Motor neuron (in vitro differentiated cells): ENCODE measurements at places on chromosomes 5 and 9. TPM values are rescaled to one million over a fixed set of nuclear protein-coding genes. Genes with fewer than 3 reads are reported as not detected.

The AGXT2 gene
- total RNA-seq, result not detected in 2 replicates

The RGMB gene
- 4.1 and 4.2 TPM in 2 replicates for total RNA-seq

The FAM120AOS gene
- 29.4 and 33.7 TPM in 2 replicates for total RNA-seq

The CFAP157 gene
- 1.2 and 1.5 TPM in 2 replicates for total RNA-seq

The MARVELD2 gene
- 0.05 and 0.38 TPM in 2 replicates for total RNA-seq

The NTMT1 gene
- 24.3 and 36.6 TPM in 2 replicates for total RNA-seq

The BTNL9 gene
- 2.6 and 3.7 TPM in 2 replicates for total RNA-seq

The DMRT2 gene
- total RNA-seq, result 0.20 and 0.27 TPM in 2 replicates

The OR13C4 gene
- not detected in 2 replicates for total RNA-seq

The ZNF346 gene
- 25.7 and 29.2 TPM in 2 replicates for total RNA-seq

The APBA1 gene
- 0.73 and 0.90 TPM in 2 replicates for total RNA-seq

The MLANA gene
- 2.7 and 5.9 TPM in 2 replicates for total RNA-seq

The FIBCD1 gene
- 0.40 and 1.2 TPM in 2 replicates for total RNA-seq

The CDX1 gene
- total RNA-seq, result 0.27 and 2.7 TPM in 2 replicates

The FRMD3 gene
- 34.4 and 35.8 TPM in 2 replicates for total RNA-seq

The PCDHGA4 gene
- total RNA-seq, result 0.55 and 0.73 TPM in 2 replicates

The ITGA1 gene
- 0.83 and 1.0 TPM in 2 replicates for total RNA-seq

The OBP2B gene
- not detected in 2 replicates for total RNA-seq

The SLC36A2 gene
- not detected in 2 replicates for total RNA-seq
